ENCODE measurements at places on chromosomes 12 and 14. TPM values are rescaled to one million over a fixed set of nuclear protein-coding genes. Genes with fewer than 3 reads are reported as not detected.

Gene CPNE6
- total RNA-seq: not detected

Gene TSPAN9
- 14.4 TPM for total RNA-seq

Gene ABCC9
- total RNA-seq: 44.3 TPM

Gene MYBPC1
- not detected for total RNA-seq

Data from GM23248 (cell line).